ENCODE measurements at places on chromosomes 1 and 21.

DNA sequence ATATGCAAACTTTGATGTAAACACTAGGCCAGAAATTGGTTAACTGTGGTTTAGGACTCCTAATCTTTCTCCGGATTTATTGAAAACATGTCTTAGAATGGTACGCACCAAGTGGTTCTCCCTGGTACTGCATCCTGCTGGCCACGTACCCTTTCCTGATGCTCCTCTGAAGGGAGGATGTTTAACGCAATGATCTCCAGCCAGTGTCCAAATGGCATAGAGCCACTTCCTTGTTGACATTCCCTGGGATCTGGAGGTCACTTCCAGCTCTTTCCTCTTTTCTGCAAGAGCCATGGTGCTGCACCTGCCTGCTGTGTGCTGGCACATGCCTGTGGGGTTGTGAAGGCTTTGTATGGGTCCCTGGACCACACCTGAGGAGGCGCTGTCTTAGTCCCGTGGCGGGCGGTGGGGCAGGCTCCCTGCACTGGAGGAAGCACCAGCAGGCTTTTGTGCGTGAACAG, 53.9 kb downstream of the GALNT2 start:
- peak; percentile 26 for DNase-seq

- no peak for DNase-seq
These were observed 186.3 kb downstream of the RERE start for GRCh38 chr1:8631163-8631562.

DNA sequence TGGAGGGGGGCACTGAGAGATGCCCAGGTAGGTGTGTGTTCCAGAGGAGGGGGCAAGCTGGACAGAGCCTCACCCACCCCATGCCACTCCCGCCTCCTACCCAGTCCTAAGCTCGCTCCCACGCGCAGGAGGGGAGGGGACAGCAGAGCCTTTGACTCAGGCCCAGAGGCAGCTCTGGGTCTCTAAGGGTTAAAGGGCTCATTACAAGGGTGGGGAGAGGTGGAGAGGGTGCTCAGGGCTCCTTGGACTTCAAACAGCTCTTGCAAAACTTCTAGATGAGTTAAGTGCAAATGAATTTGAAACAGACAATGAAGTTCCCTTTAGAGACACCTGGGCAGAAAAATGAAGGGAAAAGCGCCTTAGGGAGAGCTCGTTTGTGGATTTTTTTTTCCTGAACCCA, 104.2 kb upstream of the CASZ1 start:
- peak; percentile 70 for DNase-seq

GRCh38 chr1:246773213-246773641, 49.0 kb downstream of the SCCPDH start:
- no peak for DNase-seq

GRCh38 chr1:62235576-62235975, 40.9 kb downstream of the L1TD1 start:
- DNase-seq = no peak

GRCh38 chr1:61784726-61785125, 42.4 kb downstream of the PATJ start:
- DNase-seq = no peak

GRCh38 chr1:61616830-61617229, 108.1 kb downstream of the TM2D1 start:
- no peak for DNase-seq

DNA sequence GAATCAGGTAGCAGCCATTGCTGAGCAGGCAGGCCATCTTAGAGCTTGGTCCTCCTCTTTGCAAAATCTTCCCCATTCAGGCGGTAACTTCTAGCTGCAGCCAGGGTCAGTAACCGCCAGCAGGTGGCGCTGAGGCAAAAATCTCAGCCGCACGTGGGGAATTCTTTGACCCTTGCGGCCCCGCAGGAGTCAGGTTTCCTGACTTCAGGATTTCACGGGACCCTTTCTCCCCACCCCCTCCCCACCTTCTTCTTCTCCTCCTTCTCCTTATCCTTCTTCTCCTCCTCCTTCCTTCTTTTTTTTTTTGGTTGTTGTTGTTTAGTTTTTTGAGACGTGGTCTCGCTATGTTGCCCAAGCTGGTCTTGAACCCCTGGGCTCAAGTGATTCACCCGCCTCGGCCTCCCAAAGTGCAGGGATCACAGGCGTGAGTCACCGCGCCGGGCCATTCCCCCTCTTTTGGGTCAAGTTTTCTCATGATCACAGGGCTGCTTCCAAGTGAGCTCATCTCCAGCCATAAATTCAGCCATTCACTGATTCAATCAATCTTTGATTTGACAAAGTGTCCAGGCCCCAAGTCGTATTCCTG, 33.4 kb upstream of the TENT5B start:
- DNase-seq = peak; percentile 62

GRCh38 chr1:25094995-25095394, 137.3 kb downstream of the SYF2 start:
- DNase-seq = no peak

DNA sequence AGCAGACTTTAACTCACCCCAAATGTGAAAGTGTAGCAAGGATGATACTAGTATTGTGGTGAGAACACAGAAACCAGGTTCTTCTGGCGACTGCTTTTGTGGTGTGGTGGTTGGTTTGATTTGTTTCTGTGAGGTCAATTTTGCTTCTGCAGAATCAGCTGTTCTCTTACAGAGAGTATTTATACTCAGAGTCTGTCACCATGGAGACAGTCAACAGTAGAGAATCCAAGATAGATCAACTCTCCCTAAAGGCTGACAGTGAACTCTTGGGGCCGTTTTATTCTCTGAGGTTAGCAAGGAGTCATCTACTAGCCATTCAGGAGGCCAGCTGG, at the start of gene CFAP107:
CFAP107 (plus strand) TSS at position 209 of the 332 bp plus-strand sequence. CDS start 231 bp downstream, outside the sequence.
- no peak for DNase-seq

DNA sequence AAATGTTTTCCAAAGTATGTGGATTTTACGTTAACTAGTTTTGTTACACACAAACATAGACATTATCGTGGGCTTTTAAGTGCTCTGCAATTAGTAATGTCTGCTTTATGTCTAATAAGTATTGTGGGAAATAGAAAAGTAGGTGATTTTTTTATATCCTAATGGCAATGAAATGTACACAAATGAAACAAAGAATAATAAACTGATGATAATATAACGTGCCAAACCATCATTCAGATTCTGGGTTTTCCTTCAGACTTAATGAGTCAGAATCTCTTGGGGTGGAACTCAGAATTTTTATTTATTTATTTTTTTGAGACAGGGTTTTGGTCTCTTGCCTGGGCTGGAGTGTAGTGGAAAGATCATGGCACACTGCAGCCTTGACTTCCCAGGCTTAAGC, 2.0 kb downstream of the TMEM183A start:
- DNase-seq = no peak

- DNase-seq = no peak
These were observed 108.0 kb downstream of the TNNI3K start for GRCh38 chr1:74343216-74343615.

- no peak for DNase-seq
These were observed 100.4 kb upstream of the TMEM51 start for GRCh38 chr1:15053153-15053552.

DNA sequence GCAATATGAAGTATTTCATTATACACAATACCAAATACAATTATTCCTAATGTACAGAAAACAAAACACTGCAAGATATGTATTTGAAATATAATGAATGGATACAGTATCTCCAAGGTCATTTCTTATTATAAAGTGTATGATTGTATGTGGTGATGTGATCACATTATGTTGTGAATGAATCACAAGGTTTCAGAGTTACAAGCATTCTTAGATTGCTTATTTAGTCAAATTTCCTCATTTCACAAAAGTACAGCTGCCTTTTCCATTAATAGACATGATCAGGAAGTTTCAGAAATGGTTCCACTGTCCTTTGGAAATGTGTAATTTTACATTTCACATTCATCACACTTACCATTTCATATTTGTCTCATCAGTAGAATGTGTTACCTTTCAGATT, 28.3 kb upstream of the NEK7 start:
- no peak for DNase-seq

- no peak for DNase-seq
These were observed 18.5 kb upstream of the S100A7 start for GRCh38 chr1:153478692-153479618.

DNA sequence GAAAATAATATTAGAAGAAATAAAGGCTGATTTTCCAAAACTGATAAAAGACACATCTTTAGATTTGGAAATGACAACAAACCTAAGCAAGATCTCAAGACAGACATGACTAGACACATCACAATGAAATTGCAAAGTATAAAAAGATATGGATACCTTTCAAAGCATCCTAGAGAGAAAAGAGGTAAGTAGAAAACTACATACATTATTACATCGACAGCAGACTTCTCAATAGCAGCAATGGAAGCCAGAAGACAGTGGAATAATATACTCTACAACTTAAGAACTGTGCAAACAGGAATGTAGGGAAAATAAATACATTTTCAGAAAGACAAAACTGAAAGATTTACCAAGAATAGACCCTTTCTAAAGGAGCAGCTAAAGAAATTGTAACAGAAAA, 50.2 kb downstream of the DENND1B start:
- peak; percentile 48 for DNase-seq

DNA sequence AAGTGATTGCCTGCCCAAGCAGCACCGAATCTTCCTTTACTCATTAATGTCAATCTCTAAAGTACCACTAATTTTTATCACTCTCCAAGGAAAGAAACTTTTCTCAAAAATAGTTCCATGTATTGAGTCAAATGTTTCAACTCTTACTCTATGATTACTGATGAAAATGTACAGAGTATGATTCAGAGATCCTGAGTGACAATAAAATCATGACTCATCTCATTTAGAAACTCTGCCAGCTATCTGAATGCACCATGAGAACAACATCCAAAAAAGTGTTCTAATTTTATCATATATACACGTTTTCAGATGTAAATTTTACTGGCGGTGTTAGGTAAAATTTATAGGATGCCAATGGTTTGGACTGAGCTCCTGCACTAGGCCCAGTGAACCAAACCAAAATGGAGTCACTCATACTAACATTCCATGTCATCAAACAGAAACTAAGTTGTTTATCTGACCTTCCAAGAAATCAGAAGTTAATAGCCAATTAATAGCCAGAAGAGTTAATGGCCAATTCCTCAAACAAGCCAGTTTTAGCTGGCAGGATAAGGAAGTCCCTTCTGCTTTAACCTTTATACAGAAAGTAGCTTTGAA, 22.6 kb downstream of the PLPPR5 start:
- DNase-seq = no peak

DNA sequence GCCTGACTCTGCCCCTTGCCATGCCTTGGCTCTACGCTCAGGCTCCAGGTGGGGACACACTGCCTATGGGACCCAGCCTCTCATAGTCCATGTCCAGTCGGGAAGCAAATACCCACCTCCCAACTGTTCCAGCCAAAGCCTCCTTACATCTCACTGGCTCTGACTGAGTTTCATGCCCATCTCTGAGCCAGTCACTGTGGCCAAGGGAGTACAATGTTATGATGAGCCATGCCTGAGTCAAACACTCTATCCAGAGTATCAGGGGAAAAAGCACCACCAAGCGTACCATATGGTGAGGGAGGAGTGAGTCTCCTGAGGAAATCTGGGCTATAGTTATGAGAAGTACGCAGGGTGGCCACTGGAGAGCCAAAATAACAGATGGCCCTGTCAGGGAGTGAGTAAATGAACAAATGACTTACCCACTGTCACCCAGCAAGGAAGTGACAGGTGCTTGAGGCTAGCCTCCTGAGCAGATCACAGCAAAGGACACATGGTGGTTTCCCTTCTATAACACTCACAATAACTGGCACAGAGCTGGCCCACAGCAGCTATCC, 236.6 kb upstream of the GJB5 start:
- no peak for DNase-seq

GRCh38 chr1:38114241-38115026, 67.8 kb upstream of the POU3F1 start:
- no peak for DNase-seq

Measured in NB4 (cell line).